Epithelial cell of proximal tubule (primary cell): ENCODE measurements at places on chromosomes 5 and 9. TPM values are rescaled to one million over a fixed set of nuclear protein-coding genes. Genes with fewer than 3 reads are reported as not detected.

SLC6A18 gene
- total RNA-seq: not detected in 2 replicates

GFRA3 gene
- total RNA-seq: 0.12 and 0.29 TPM in 2 replicates

CAVIN4 gene
- total RNA-seq: 0.36 and 0.98 TPM in 2 replicates

OR1J2 gene
- total RNA-seq: not detected in 2 replicates

ITGA1 gene
- 2.2 and 3.2 TPM in 2 replicates for total RNA-seq

TAF11L5 gene
- total RNA-seq: not detected in 2 replicates

PCDHB14 gene
- under 0.01 and 0.23 TPM in 2 replicates for total RNA-seq

CCL21 gene
- not detected in 2 replicates for total RNA-seq

WDR38 gene
- not detected in 2 replicates for total RNA-seq

ADGRV1 gene
- 0.69 and 2.3 TPM in 2 replicates for total RNA-seq

PCDHGB7 gene
- 0.65 and 2.8 TPM in 2 replicates for total RNA-seq

WNT8A gene
- not detected in 2 replicates for total RNA-seq

SPINK13 gene
- 0.07 and 0.58 TPM in 2 replicates for total RNA-seq

GABRB2 gene
- total RNA-seq: not detected in 2 replicates

UNC5A gene
- 0.07 and 1.2 TPM in 2 replicates for total RNA-seq

OTP gene
- total RNA-seq: not detected in 2 replicates

ZNF367 gene
- total RNA-seq: 10.8 and 12.2 TPM in 2 replicates

WASHC1 gene
- 2.9 and 4.7 TPM in 2 replicates for total RNA-seq

ELOVL7 gene
- 6.3 and 7.5 TPM in 2 replicates for total RNA-seq

CPLANE1 gene
- total RNA-seq: 9.3 and 12.5 TPM in 2 replicates

NSUN2 gene
- total RNA-seq: 59.0 and 70.5 TPM in 2 replicates

C9 gene
- total RNA-seq: not detected in 2 replicates

DAB2IP gene
- total RNA-seq: 11.6 and 23.8 TPM in 2 replicates

NUDT2 gene
- total RNA-seq: 16.3 and 31.1 TPM in 2 replicates

RORB gene
- not detected in 2 replicates for total RNA-seq

SLC36A2 gene
- total RNA-seq: not detected in 2 replicates

ZNF618 gene
- 3.9 and 5.6 TPM in 2 replicates for total RNA-seq

CXXC5 gene
- total RNA-seq: 45.0 and 56.4 TPM in 2 replicates

TSSK1B gene
- total RNA-seq: not detected in 2 replicates

MORN5 gene
- not detected in 2 replicates for total RNA-seq

GLRA1 gene
- total RNA-seq: not detected in 2 replicates

C1QTNF2 gene
- 0.17 and 0.22 TPM in 2 replicates for total RNA-seq
